ENCODE measurements at places on chromosomes 6 and 20.

DNA sequence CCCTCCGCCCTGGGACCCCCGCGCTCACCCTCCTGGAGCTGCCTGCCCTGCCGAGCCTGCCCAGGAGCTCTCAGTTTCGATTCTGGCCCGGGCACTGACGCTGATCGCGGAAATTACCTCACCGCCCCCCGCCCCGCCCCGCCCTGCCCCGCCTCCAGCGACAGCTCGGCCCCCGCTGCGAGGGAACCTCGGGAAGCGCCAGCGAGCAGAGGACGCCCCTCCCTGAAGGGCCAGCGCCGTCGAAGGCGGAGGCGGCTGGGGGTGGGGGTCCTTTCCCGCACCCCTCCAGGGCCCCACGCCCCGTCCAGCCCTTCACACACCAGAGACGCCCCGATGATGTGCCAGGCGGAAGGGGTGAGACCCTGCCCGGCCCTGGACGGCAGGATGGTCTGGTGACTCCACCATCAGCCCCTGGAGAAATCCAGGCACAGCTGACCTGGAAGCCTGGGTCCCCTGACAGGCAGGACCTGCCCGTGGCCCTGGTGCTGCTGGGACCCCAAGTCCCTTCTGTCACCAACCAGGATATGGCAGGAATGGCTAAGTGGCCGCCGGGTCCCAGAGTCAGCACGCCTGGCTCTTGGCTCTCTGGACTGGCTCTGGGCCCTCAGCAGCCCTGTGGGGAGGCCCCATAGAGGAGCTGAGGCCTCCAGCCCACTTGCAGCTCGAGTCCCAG is at the start of gene HELZ2:
TSS of gene HELZ2 (minus strand) at position 84 of the 673 bp plus-strand sequence. CDS start 1,854 bp downstream, outside the sequence.
- peak; percentile 76 for ATAC-seq

DNA sequence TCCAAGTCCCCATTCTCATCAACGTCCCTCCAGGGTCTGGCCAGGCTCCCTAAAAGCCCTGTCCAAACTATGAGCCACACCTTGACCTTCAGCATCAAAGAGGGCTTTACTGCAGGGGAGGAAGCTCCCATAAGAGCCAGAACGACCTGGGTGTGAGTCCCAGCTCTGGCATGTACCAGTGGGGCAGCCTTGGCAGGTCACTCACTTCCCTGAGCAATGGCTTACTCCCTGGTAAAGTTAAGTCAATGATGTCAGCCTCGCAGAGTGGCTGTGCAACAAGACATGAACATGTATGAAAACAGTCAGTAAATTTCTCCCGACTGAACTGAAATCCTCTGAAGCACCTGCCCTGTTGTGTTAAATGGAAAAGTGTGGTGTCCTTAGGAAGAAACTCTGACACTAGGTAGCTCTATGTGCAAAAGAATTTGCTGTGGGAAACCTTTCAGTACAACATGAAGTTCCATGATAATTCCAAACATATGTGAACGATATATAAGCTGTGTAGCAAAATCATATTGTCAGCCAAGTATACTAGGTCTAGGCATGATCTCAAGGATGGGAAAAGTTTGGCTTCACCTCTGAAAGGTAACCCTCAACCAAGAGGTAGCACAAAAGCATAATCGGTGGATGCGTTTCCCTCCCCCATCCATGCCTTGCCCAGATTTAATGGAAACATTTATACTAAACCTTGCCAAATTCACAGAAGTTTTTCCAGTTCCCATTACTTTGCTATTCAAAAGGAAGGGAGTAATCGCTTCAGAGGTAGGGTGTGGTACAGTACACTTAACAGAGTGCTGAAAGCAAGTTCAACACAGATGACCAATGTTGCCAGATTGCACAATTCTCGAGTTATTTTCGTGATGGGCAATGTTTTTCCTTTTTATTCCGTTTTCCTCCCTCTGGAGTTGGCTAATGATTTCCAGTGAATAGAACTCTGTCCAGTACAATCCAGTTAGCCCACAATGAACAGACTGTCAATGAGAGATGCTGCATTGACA is 49.0 kb upstream of the RANBP9 start:
- ATAC-seq, result no peak

DNA sequence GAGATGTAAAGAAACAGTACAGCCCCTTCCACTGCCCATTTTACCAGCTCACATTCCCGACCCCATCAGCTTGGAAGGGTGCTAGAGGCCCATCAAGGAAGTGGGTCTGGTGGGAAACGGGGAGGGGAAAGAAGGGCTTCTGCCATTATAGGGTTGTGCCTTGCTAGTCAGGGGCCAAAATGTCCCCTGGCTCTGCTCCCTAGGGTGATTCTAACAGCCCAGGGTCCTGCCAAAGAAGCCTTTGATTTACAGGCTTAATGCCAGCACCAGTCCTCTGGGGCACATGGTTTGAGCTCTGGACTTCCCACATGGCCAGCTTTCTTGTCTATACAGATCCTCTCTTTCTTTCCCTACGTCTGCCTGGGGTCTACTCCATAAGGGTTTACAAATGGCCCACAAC is 10.6 kb upstream of the ZNF76 start:
- no peak for ATAC-seq

- no peak for ATAC-seq
Observed at GRCh38 chr20:41126719-41127118, 10.6 kb upstream of the PLCG1 start.

DNA sequence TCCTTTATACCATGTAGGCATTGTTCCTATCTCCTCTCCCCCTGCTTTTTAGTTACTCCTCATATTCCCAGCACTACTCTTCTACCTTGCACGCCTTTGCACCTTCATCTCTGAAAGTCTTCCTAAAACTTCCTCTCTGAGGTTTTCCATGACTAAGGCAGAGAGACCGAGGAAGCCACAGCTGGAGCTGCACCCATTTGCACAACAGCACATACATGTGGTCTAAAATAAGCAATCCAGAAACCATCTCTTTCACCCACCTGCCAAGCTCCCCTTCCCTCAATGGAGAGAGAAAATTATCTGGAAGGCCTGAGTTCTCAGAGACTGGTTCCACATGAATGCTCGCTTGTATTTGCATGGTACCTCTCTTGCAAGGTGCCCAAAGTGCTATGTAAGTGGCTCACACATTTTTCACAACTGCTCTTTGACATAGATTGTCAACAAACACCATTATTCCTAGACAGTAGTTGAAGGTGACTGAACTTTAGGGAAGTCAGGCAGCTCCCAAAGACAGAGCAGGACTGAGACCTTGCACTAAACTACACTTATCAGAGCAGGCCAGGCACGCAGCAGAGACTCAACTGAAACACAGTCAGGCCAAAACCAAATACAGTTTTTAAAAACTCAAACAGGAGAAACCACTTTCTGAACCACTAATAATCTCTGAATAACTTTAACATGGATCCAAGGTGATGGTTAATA is 313.2 kb downstream of the TFAP2A start:
- ATAC-seq, result no peak

DNA sequence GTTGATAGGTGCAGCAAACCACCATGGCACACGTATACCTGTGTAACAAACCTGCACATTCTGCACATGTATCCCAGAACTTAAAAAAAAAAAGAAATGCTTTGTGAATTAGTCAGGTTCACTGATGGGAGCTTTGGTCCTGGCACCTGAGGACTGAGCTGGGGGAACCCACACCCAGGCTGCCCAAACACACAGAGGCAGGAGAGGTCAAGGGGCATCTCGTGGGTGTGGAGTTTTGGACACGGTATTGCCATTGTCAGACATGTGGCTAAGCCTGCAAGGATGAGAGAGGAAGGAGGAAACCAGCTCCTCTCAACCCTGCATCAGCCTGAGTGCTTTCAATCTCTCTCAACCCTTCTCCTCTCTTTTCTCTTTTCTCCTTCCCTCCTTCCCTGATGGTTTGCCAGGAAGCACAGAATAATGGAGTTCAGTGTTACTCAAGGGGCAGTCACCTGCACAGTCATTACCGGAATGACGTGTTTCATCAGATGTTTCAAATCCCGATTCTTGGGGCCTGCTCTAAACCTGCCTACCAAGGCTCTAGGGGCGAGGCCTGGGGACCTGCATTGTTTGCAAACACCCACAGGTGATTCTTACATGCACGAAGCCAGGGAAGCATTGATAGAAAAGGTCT is 89.9 kb upstream of the NEDD9 start:
- ATAC-seq, result no peak

- ATAC-seq, result no peak
Observed at GRCh38 chr6:113434641-113435040, 422.5 kb upstream of the MARCKS start.

DNA sequence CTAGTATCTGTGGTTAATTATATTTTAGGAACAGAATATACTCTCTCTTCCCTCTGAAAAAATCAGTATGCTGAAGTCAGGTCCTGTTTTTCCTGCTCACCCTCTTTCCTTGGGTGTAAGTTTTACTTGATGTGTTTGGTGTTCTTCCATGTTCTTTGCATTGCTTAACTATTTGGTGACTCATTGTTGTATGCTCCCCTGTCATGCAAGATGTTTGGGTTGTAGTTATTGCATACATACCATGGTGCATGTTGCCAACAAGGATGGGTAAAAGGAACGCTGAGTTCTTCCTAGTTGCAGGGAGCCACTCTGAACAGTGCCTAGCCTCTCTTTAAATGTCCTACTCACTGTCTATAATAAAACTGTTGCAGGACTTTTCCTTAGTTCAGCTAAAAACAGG is 207.9 kb upstream of the LAMP5 start:
- no peak for ATAC-seq

GRCh38 chr6:152343735-152344360 is 293.3 kb downstream of the SYNE1 start:
- ATAC-seq, result no peak

GRCh38 chr6:19231878-19232561 is 605.1 kb upstream of the ID4 start:
- ATAC-seq, result no peak

GRCh38 chr6:145705561-145705960 is 29.8 kb downstream of the EPM2A start:
- ATAC-seq, result no peak

GRCh38 chr6:1502041-1502440 is 107.7 kb upstream of the FOXC1 start:
- no peak for ATAC-seq

DNA sequence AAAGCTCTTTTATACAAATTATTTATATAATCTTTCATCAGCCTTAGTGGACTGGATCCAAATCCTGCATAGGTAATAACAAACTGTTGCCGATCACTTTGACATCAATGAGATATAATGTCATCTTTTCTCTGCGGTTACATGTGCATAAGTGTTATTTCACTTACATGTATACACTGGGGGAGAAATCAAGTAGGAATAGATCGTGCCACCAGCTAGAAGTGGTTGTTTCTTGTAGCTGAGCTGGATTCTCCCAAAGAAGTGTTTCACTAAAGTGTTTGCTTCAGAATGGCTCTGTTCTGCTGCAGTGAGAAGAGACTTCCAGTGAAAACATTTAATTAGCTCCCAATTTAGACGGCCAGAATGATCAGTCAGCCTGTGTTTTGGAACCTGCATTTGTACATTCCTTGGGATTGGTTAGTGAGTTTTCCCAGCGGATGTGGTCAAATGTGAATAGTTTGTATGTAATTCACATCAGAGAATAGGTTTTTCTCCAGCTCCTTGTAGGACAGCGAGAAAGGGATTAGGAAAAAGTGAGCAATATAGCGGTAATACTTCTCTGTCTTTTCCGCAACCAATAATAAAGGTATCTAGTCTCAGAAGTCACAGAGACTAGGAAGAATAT is 163.1 kb upstream of the CCN2 start:
- ATAC-seq, result no peak

- no peak for ATAC-seq
Observed at GRCh38 chr6:21444711-21445260, 148.8 kb upstream of the SOX4 start.

DNA sequence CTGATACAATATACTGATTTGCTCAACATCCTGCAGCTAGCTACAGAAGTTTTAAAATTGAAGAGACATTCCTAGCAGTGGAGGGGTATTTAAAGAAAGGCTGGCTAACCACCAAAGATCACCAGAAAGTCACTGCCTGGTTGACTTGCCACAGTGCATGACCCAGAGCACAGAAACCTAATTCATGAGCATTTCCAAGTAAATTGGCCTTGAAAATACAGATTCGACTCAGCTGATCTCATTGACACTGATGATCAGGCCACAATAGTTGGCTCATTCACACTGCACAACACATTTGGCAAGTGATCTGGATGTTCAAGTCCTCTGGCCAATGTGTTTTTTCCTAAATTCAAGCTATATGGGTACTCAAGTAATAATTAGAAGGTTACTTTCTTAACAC is 13.3 kb upstream of the TDRD6 start:
- ATAC-seq, result no peak

- no peak for ATAC-seq
Observed at GRCh38 chr20:41350408-41350962, 9.9 kb downstream of the LPIN3 start.

- ATAC-seq, result peak; percentile 49
Observed at GRCh38 chr6:119830494-119831295, 481.1 kb upstream of the MAN1A1 start.

GRCh38 chr20:19780261-19780660 is 22.2 kb downstream of the RIN2 start:
- no peak for ATAC-seq

- ATAC-seq, result no peak
Observed at GRCh38 chr6:150238846-150239407, 96.1 kb downstream of the PPP1R14C start.

All from motor neuron (in vitro differentiated cells).